Retina (tissue), 1 donor: ENCODE measurements at places on chromosomes 4 and X.

DNA sequence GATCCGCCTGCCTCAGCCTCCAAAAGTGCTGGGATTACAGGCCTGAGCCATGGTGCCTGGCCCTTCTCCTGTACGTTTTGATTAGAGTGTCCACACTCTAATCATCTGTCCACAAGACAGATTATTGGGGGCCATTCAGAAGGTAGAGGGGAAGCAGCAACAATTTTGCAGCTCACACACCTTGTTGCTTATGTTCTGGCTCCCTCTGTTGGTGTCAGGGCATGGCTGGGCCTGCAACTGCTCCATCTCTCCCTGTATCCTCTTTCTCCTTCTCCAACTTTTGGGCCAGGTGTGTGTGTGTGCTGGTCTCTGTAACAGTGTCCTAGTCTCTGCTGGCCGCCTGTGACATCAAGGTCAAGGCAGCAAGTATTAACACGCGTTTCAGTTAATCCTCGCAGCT is 125.5 kb upstream of the MBNL3 start:
- no peak for DNase-seq

- no peak for DNase-seq
Observed at GRCh38 chr4:86089781-86090323, 270.0 kb downstream of the MAPK10 start.

DNA sequence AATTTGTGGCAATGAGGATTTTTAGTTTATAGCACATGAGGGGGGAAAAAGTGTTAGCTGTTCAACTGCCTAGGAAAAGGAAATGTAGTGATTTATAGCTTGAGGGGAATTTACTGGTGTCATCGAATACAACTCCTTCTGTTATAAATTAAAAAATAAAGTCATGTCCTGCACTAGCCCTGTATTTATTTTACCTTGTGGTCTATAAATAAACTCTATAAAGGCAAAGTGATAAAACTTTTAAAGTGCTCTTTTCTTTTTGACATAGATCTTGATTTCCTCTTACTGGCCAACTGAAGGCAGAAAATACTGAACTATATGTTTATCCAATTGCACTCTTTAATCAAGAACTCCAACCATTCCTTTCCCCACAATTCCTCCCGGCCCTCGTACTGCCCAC is 672.1 kb upstream of the SLIT2 start:
- DNase-seq = no peak

DNA sequence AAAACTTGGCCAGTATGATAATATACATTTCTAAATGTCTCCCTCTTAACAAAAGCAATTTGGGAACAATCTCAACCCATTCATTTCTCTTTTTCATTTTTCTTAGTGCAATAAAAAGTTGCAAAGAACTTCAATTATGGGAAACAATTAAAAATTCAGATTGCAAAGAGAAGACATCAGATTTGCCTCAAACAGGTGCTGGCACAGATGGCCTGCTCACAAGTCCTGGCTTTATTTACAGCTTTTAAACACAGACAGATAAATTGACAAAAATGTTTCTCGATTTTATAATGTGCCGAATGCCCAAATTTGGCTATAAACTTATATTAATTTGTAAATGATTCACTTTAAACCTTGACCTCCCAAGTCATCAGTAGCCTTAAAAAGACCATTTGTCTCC is 28.7 kb downstream of the SLC4A4 start:
- no peak for DNase-seq

DNA sequence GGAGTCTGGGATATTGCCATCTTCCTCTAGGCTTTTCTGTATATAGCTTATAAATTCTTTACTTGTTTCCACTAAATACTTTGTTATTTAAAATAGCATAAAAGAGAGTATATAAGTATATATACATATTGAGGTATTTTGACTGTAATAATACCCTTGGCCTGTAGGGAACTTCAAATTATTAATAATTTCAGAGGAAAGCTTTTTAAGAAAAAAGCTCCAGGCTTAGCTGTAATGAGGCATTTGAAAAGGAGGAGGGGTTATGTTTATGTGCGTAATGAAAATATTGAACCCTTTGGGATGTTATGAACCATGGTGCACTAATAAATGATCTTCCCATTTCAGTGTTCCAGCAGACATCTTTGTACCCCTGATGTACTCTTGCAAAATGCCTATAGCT is 578.1 kb downstream of the RPA4 start:
- DNase-seq = no peak

- no peak for DNase-seq
Observed at GRCh38 chrX:2680486-2681348, 10.4 kb upstream of the CD99 start.

DNA sequence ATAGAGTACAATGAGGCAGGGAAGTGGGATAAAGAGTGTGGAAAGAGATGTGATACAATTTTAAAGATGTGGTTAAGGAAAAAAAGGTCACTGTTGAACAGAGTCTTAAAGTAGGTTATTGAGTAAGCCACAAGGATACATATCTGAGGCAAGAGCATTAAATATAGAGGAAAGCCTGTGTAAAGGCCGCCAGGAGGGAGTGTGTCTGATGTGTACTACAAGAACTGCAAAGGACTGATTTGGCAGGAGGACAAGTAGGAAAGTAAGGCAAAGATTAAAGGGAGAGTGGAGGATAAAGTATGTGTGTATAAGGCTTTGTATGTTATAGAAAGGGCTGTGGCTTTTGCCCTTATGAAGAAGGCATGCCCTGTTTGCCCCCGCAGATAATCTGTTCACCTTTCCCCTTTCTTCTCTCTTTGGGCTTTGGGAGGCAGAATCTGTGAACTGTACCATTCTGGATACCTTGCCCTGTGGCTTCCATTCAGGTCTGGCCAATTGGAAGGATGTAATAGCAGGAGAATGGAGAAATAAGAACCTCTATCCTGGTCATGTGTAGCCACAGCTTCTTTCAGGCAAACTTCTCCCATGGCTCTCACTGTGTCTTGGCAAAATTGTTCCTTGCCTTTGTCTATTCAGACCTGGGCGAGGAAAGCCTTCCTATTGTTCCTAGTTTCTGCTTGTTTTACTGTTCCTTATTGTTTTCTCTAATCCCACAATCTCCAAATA is 68.9 kb upstream of the FAM47B start:
- DNase-seq = no peak

- no peak for DNase-seq
Observed at GRCh38 chrX:41472231-41472815, 25.2 kb downstream of the NYX start.

DNA sequence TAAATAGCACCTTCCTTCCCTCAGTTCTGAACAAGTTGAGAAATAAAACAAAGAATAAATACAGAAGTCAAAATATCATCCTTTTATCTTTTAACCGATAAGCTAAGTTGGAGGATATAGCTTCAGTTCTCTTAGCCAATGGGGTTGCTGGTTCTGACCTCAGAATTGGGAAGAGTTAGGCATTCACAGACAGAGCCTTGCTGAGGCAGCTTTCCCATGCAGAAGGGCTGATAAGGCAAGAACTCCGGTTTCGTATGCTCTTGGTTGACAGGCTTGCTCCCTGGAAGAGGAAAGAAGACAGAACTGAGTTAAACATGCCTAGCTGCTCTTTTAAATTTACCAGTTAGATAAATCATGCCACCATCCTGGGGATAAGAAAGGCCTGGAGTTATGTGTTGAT is 17.6 kb downstream of the FRAS1 start:
- DNase-seq = no peak

DNA sequence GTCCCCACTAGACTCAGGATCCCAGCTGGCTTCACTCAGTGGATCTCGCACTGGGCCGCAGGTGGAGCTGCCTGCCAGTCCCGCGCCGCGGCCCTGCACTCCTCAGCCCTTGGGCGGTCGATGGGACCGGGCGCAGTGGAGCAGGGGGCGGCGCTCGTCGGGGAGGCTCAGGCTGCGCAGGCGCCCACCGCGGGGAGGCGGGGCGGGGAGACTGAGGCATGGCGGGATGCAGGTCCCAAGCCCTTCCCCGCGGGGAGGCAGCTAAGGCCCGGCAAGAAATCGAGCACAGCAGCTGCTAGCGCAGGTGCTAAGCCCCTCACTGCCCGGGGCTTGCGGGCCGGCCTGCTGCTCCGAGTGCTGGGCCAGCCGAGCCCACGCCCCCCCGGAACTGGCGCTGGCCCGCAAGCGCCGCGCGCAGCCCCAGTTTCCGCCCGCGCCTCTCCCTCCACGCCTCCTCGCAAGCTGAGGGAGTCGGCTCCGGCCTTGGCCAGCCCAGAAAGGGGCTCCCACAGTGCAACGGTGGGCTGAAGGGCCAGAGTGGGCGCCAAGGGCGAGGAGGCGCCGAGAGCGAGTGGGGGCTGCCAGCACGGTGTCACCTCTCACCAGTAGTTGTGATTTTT is 1038.0 kb downstream of the PCDH19 start:
- no peak for DNase-seq

DNA sequence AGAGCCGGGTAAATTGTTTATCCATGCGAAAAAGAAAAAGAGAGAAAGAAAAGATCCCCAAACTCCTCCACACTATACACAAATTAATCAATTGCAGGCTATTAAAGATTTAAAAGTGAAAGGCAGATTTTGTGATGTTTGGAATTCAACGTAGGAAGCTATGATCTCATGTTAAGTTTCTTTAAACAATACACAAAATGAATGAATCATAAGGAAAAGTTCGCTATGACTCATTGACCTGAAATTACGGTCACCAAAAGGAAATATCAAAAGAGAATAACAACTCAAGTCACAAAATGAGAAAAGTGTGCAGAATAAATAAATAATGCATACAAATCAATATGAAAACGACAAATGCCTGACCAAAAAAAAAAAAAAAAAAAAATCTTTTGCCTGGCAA is 28.6 kb downstream of the CLNK start:
- DNase-seq = no peak

DNA sequence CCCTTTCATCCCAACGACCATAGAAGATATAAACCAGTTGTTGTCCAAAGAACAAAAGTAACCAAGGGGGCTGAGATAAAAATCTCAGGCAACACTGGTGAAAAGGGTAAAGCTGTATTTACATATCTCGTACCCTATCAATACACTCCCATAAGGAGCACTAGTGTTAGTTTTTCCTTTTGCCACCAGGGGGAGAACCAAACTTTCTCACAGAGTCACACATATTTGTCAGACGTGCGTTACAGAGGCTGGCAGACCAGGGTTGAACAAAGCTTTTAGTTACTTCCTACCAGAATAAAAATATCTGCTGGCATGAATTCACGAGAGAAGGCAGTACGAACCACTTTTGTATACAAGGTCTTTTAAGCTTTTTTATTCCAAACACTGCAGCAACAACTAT is 88.3 kb downstream of the AMELX start:
- DNase-seq = peak; percentile 25

GRCh38 chr4:121582296-121582695 is 114.5 kb downstream of the ANXA5 start:
- no peak for DNase-seq

DNA sequence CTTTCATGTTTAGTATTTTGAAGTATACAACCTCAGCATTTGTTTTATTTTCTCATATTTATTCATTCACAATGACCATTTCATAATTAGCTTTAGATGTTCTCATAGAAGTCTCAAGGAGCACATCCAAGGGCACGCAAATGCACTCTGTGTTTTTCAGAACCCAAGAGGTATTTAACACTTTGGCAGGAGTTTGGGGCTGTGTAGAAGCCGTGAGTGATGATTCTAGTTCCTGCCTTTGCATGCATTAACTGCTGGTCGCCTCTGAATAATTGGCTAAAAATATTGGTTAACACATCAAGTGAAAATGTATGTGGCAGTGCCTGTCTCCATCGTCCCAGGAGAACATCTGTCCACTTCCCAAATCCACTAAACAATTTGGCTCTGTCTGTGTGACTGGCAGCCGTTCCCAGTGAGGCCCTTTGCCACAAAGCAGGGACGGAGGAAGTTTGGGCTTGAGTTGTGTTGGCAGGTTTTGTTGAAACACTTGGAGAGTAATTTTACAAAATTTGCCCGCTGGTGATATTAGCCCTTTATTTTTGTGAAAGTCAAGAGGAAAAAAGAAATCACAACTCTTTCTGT is 730.7 kb upstream of the SLIT2 start:
- DNase-seq = no peak

DNA sequence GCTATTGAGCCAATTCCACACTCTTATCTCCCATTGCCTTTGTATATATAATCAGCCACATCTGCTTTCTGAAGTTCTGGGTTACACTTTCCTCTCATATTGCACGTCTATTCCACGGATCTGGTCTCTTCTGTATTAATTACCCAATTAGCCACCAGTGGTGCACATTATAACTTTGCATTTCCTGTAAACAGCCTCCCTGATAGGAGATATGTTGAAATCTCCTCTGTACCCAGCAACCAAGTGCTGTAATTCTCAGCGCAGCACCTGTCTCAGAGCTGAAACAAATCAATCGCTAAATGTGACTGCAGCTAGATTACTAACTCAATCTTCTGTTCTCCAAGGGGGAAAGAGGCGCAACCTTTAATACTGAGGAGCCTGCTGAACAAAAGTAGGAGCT is 326.4 kb downstream of the SLITRK2 start:
- no peak for DNase-seq

- peak; percentile 64 for DNase-seq
Observed at GRCh38 chrX:30308263-30309138, 689 bp downstream of the NR0B1 start.

DNA sequence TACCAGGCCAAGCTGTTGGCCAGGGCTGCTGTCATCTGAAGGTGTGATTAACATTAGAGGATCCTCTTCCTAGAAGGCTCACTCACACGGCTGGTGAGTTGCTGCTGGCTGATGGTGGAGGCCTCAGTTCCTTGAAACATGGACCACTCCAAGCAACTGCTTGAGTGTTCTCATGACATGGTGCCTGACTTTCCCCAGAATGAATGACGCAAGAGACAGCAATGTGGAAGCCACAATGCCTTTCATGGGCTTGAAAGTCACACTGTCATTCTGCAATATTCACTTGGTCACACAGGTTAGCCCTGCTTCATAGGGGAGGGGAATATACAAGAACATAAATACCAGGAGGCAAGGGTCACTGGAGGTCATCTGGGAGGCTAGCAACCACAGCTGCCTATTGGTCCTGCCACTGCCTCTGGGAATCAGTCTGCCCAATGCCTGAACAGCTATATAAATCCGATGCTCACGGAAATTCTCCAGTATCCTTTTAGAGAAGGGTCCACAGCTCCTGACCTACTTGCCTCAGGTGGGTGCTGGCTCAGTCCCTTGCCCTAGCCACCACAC is 97.1 kb upstream of the MAML3 start:
- DNase-seq = peak; percentile 19

GRCh38 chr4:4726051-4726450 is 133.4 kb upstream of the MSX1 start:
- DNase-seq = no peak

- DNase-seq = no peak
Observed at GRCh38 chrX:11867610-11868345, 109.7 kb downstream of the MSL3 start.
